ENCODE measurements at places on chromosomes 3 and 15.

DNA sequence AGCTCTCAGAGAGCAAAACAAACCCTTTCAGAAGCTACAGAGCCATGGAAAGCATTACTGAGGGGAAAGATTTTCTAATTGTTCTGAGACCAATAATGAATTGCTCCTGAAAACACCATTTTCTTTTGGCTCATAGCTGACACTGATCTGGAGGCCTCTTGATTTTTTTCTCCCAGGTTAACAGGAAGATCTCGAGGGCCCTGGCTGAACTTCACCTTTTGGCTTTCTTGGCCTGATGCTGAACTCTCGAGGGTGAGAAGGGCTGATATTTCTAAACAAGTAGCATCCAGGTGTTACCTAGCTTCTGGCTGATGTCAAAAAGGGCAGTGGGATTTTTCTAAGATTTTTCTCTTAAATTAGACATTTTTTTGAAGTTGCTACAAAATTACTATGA, 19.9 kb upstream of the NFKBIZ start:
- no peak for DNase-seq

- no peak for DNase-seq
Observed at GRCh38 chr15:82114660-82115059, 68.8 kb upstream of the MEX3B start.

DNA sequence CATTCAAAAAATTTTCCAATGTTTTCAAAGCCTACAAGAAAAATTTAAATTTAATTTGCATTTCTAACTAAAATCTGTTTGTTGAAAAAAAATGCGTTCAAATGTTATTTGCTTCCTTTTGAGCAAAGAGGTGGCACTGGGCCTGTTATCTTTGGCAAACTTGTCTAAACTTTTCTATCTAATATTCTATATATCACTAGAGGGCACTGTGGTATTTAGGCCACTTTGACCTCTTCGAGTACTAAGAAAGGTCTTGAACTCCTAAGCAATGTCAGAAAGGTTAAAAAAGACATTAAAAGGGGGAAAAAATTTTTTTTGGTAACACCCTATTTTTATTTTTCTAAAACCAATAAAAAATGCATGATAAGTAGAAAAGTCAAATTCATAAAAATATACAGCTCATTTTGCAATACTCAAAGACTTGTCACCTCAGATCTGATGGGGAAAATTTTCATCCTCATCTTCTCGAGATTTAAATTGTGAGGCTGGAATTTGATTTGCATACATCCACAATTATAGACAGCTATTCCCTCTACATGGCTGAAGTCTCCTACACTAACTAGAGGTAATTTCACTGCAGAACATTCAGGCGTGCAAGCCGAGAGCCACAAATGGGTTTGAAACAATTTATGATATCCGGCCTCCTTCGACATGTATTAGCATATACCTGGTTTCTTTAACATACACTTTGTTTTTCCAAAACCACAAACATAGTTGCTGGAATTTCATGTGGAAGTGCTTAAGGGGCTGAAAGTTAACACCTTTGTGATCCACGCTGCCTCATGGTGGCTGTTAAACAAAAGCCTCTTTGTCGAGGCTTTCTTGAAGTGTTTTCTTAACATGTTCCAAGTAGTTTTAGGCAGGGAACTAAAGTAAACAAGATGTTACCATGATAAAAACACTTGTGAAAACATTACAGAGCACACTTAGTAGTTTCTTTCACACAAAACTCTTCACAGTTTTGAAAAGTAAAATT, 576.4 kb downstream of the FOXP1 start:
- peak; percentile 49 for DNase-seq

DNA sequence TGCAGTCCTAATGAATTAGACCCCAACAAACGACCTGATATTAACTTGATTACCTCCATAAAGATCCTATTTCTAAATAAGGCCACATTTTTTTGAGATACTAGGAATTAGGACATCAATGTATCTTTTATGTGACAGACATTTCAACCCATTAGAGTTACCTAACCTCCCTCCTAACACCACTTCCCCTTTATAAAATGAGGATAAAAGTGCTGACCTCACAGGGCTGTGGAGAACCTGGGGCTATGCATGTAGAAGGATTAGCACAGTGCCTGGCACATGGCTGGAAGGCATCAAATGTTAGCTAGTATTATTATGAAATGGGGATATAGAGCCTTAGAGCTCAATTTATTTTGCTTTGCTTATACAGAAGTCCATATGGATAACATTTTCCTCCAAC, 53.5 kb upstream of the LRRN1 start:
- no peak for DNase-seq

- no peak for DNase-seq
Observed at GRCh38 chr3:179067839-179068238, 3.8 kb downstream of the ZMAT3 start.

DNA sequence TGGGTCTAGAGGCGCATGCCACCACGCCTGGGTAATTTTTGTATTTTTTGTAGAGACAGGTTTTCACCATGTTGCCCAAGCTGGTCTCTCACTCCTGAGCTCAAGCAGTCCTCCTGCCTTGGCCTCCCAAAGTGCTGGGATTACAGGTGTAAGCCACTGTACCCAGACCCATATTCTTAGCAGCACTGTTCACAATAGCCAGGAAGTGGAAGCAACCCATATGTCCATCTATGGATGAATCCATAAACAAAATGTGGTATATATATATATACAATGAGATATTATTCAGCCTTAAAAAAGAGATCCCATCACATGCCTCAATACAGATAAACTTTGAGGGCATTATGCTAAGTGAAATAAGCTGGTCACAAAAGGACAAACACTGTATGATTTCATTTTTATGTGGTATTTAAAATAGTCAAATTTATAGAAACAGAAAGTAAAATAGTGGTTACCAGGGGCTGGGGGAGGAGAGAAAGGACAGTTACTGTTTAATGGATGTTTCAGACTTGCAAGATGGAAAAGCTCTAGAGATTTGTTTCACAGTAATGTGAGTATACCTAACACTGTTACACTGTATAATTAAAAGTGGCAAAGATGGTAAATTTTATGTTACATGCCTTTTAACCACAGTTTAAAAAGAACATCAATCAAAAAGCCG, 35.7 kb upstream of the GRAMD1C start:
- DNase-seq: no peak

DNA sequence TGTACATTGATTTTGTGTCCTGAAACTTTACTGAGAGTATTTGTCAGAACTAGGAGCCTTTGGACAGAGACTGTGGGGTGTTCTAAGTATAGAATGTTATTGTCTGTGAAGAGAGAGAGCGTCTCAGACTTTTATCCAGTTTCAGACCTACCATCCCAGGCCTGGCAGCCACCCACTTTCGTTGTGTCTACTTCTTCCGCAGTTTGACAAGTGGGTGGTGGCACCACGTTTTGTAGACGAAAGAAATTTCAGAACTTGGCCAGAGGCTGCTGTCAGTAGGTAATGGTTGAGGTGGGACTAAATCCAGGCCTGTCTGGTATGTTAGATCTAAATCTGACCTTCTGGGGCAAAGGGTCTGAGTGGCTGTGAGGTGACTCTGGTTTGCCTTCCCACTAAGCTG, 13.4 kb upstream of the TRAK1 start:
- no peak for DNase-seq

GRCh38 chr3:64081235-64081630, 57.9 kb upstream of the PSMD6 start:
- DNase-seq: no peak

DNA sequence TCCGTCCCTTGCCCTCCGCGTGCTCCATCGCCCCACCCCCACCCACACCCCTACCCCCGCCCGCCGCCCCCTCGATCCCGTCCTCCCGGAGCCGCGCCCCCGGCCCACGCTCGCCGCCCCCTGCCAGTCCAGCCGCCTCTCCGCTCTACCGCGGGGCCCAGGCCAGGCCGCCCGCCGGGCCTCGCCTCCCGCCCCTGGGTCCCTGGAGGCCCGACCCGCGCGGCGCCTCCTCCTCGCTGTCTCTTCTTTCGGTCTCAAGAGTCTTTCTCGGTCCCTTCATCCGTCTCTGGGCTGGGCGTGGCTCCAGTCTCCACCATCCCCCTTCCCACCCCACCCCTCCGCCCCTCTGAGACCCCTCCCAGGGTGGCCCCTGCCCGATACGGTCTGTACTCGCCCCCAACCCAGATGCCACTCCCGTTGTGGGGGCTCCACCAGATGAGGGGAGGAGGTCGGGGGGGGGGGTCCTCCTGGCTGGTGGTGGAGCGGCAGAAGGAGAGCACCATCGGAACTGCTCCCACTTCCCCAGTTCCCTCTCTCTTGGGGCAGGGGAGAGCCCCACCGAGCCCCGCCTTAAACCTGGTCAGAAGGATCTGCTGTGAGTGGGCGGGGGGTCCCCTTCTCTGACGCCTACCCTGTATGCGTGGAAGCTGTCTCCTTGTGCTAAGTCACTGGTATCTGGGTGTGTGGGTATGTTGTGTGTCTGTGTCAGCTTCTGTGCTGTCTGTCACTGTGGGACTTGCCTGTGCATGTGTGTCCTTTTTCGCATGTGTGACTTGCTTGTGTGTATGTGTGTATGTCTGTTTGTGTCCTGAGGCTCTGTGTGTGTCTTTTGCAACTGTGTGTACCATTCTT, 1.0 kb downstream of the PRKCD start:
- DNase-seq: peak; percentile 42

DNA sequence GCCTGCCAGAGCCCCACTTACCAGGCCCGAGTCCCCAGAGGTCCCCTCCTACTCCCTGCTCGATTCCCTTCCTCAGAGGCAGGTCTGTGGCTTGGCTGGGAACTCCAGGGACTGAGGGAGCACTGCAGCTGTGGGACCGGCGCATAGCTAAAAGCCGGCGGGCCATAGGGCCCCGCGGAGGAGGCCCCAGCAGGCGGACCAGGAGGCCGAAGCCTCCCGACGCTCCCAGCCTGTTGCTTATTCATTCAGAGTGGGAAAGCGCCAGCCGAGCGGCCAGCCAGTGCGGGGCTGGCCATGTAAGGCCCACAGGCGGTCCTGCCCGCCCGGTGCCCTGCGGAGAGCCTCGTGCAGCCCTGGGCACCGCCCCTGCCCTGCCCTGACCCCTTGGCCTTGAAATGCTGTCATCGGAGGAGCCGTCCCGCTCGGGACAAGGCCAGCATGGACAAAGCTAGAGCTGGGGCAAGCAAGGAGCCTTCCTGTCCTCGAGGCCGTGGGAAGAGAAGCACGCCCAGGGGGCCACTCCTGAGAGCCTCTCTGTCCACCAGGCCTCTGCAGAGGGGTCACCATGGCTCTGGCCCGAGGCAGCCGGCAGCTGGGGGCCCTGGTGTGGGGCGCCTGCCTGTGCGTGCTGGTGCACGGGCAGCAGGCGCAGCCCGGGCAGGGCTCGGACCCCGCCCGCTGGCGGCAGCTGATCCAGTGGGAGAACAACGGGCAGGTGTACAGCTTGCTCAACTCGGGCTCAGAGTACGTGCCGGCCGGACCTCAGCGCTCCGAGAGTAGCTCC, at the start of gene LOXL1:
Gene LOXL1 (plus strand): TSS at position 244 of the 784 bp plus-strand sequence. CDS start 322 bp downstream, at position 566.
- DNase-seq: no peak

DNA sequence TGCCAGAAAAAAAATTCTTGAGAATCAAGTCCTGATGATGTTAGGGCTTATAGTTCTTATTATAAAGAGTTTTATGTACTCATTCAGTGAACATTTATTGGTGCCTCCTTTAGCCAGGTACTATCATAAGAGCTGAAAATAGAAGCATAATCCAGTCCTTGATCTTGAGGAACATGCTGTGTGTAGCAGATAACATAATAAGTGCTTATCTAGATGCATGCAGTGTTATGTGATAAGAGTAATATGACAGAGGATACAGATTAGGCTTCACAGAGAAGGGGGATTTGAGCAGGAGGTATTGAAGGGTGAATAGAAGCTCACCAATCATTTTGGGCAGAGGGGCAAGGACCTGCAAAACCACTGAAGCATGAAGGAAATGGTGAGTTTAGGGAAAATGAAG, 1.1 kb downstream of the CCR2 start:
- no peak for DNase-seq

- no peak for DNase-seq
Observed at GRCh38 chr15:88797663-88798339, 5.4 kb upstream of the ACAN start.

- DNase-seq: no peak
Observed at GRCh38 chr3:20099060-20099459, 58.8 kb downstream of the KAT2B start.

GRCh38 chr3:161347726-161348125, 23.6 kb downstream of the SPTSSB start:
- DNase-seq: no peak

GRCh38 chr3:172685331-172686214, 25.3 kb downstream of the NCEH1 start:
- DNase-seq: no peak

GRCh38 chr15:45134682-45135604, 5.1 kb downstream of the DUOX1 start:
- DNase-seq: peak; percentile 12

GRCh38 chr3:61828184-61828874, 267.0 kb downstream of the PTPRG start:
- DNase-seq: no peak

- DNase-seq: no peak
Observed at GRCh38 chr3:65401359-65402305, 637.1 kb downstream of the MAGI1 start.

- no peak for DNase-seq
Observed at GRCh38 chr15:74050556-74051234, 31.7 kb downstream of the GOLGA6A start.

- DNase-seq: no peak
Observed at GRCh38 chr3:108524537-108524936, 14.1 kb upstream of the MYH15 start.

DNA sequence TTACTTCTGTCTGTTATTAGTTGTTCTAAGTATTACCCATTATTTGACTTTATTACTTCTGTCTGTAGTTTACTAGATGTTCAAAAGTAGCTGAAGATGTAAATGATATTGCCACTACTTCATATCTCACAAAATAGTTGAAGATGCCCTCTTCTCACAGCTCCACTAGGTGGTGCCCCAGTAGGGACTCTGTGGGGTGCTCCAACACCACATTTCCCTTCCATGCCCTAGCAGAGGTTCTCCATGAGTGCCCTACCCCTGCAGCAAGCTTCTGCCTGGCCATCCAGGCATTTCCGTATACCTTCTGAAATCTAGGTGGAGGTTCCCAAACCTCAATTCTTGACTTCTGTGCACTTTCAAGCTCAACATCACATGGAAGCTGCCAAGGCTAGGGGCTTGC, 80.8 kb downstream of the KCNH8 start:
- no peak for DNase-seq

GRCh38 chr15:56683908-56684307, 49.4 kb downstream of the ZNF280D start:
- DNase-seq: no peak

DNA sequence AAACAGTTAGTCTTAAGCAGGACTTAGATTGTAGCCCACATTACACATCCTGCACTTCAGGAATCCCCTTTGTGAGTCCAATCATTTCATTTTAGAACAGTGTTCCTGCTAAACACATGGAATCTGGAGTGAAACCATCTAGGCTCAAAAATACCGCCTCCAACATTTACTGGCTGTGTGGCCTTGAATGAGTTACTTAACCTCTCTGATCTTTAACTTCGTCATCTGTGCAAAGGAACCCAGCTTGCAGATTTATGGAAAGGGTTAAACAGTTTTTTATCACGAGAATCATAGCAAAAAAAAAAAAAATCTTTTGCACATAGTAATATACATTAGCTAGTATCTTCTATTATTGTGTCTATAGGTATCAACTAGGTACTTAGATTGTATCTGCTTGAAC, 8.0 kb upstream of the LRTM1 start:
- DNase-seq: no peak

Data from CD4-positive, alpha-beta T cell treated with Interleukin-2 at 100 ng/mL for 4 hours (primary cell).